ENCODE measurements at places on chromosomes 7 and 10.

DNA sequence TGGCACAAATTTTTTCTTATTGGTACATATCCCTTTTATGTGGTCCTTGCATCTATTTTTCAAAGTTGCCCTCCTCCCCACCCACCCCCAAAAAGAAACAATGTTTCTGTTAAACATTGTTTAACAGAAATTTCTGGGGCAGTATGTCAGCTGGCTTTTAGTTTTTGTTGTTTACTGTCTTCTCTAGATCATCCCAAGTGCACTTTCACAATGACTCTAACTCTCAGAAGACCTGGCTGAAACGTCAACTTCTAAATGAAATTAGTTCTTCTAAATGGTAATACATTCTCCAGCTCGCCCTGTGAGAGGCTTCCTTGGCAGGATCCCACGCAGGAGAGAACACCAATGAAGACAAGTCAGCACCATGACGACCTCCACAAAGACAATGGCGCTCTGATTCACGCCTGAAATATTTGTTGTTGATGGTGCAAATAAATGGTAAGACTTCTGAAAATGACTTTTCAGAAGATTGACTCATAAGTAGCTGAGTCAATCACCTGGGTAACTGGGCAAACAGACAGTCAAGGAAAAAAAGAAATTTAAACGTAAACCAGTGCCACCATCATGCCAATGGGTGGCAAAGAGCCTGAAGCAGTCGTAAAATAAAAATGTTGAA, 293.7 kb downstream of the FZD1 start:
- DNase-seq = peak; percentile 90

DNA sequence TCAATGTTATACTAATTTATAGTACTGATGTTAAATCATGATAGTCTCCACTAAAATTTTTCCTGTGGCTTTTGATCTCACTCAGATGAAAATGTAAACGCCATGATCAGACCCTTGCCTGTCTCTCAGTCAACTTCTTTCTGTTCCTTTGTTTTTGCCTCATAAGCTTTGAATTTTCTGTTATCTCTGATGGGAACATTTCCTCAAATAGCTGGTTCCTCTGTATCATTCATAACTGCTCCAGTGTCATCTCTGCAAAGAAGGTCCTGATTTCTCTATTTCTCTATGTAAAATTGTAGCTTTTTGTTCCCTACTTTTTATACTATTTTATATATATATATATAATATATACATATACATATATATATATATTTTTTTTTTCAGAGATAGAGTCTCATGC, 67.5 kb downstream of the GPR141 start:
- DNase-seq = no peak

- no peak for DNase-seq
Observed at GRCh38 chr7:100352984-100353684, 4.8 kb upstream of the PILRB start.

DNA sequence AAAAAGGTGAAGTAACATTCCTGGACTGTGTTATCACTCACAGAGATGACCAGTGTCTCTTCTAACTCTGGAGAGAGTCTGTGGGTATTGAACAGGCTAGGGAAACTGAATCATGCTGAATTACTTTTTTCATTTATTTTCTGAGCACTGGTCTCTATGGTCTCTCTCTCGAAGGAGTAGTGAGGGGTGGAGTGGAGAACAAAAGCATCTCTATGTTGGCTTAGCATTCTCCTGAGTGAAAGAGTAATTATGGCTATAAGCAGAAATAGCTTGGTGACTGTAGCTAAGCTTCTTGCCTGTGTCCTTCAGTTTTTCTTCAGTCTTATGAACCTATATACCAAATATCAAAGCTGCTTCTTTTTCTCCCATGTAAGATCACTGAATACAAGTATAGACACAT, 64.6 kb upstream of the PTN start:
- DNase-seq = no peak

DNA sequence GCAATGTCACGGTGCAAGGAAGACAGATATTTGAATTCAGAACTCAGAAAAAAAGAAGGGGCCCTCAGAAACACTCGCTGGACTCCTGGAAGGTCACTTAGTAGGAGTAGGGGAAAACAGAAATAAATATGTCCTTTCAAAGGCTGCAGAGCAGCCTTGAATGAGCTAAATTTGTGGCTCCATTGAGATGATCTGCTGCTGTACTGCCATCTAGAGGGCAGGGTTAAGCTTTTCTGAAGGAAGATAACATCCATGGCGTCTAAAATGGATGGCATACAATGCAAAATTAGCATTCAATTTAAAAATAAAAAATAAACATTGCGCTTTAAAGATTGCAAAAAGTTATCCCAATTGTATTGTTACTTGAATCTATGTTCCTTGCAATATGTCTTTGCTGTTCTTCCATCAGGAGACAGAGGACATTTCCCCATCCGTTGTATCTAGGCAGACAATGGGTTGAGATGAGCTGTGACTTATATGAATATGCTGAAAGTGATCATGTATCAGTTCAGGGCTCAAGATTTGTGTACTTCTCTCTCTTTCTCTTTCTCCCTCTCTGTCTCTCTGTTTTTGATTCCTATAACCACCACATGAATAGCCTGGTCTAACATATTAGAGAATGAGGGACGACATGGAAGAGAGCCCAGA, 642.2 kb downstream of the SH2D4B start:
- peak; percentile 18 for DNase-seq

All from fibroblast of skin of right biceps (primary cell).